CD4-positive, alpha-beta T cell (primary cell): ENCODE measurements at places on chromosomes 12 and 14. TPM values are rescaled to one million over a fixed set of nuclear protein-coding genes. Genes with fewer than 3 reads are reported as not detected.

GRCh38 chr12:11762723-11763326 lies 113.4 kb downstream of the ETV6 start:
- no peak for DNase-seq

GRCh38 chr12:48219631-48220030 lies 16.5 kb upstream of the OR10AD1 start:
- no peak for DNase-seq

- DNase-seq: no peak
Measured at GRCh38 chr14:85529803-85530574, at the start of gene FLRT2. FLRT2 (plus strand) TSS chr14:85530144; CDS start chr14:85621515, 91,371 bp downstream.

- no peak for DNase-seq
Measured at GRCh38 chr12:32270818-32271710, 128.3 kb upstream of the FGD4 start.

- DNase-seq: no peak
Measured at GRCh38 chr12:122293081-122293480, 26.8 kb upstream of the VPS33A start.

- no peak for DNase-seq
Measured at GRCh38 chr14:79363291-79363690, 848.0 kb downstream of the DIO2 start.

GRCh38 chr14:23294734-23295561 lies 7.7 kb downstream of the PPP1R3E start:
- DNase-seq: peak; percentile 50

GRCh38 chr14:79352076-79352630 lies 859.2 kb downstream of the DIO2 start:
- no peak for DNase-seq

DNA sequence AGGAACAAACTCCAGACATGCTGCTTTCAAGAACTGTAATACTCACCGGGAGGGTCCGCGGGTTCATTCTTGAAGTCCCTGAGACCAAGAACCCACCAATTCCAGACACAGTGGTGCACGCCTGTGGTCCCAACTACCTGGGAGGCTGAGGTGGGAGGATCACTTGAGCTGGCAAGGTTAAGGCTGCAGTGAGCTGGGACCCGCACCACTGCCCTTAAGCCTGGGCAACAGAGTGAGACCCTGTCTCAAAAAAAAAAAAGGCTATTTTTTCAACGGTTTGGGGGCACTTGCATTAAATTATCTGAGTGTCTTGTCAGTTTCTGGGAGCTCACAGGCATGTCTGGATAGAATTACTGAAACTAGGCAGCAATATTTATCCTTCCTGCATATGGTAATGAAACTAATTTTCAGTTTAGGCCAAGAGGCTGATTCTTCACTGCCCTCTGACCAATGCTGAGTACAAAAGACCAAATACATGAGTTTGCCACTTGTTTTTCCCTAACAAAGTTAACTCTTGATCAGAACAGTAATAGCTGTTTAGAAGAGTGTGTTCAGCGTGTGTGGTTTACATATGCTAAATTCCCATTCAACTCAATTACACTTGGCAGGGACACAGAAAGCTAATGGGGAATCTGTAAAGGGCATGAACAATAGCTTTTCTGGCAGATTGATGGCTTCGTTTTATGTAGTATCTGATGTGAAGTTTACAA lies 65.8 kb upstream of the RASSF3 start:
- DNase-seq: no peak

GRCh38 chr12:75529826-75530225 lies 18.4 kb upstream of the KRR1 start:
- DNase-seq: no peak

DNA sequence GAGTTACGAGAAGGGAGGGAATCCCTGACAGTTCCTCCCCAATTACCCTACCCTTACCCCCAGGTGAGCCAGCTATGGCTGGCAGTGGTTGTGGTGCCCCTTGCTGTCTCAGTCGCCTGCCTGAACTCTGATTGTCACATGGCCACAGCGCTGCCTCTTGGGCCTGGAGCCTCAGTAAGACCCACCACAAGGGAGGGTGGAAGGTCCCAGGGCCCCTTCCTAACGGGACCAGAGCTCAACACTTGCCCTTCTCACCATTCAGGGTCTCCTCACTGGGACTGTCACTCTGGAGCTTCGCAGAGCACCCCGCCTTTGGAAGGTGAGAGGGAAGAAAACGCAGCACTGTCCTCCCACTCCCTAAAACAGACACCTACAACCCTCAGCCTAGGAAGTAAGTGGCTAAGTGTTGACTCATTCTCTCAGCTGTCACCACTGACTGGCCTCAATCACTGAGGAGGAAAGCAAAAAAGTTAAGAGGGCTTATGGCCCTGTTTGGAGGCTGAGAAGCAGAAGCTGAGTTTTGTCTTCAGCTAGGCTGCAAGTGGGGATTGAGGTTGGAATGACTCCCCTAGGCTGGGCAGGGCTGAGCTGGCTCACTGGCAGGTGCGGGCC lies 1.0 kb downstream of the TMEM253 start:
- no peak for DNase-seq

Gene RHOJ
- total RNA-seq: not detected

Gene ATF7
- 14.3 TPM for total RNA-seq

Gene TTC6
- total RNA-seq: not detected

Gene MGST1
- total RNA-seq: not detected

Gene CLEC4A
- 0.39 TPM for total RNA-seq

Gene TDRD9
- total RNA-seq: 0.17 TPM
